Stimulated activated CD8-positive, alpha-beta memory T cell treated with anti-CD3 and anti-CD28 coated beads, Interleukin-7, amount 100 ng/mL, for 4 hours (primary cell): ENCODE measurements at places on chromosomes 4 and X.
A peak's percentile ranks its signal among the peaks of the same experiment; 100 is the strongest.

DNA sequence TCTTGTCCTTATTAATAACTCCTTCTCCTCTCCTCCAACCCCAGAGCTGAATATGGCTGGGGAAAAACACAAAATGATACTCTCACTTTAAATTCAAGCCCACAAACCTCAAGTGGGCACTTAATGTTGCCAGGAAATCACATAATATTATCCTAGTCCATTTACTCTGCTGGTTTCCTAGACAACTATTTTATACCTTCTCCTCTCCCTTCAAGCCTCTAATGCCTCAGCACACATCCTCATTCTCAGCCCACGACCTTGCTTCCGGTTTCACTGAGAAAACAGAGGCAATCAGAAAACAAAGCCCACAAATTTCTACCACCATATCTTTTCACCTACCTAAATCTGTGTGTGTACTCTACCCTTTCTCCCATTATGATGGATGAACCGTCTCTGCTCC lies 12.1 kb upstream of the CLCN5 start:
- no peak for DNase-seq

GRCh38 chr4:47715716-47716416 lies 122.0 kb downstream of the CORIN start:
- DNase-seq: no peak

DNA sequence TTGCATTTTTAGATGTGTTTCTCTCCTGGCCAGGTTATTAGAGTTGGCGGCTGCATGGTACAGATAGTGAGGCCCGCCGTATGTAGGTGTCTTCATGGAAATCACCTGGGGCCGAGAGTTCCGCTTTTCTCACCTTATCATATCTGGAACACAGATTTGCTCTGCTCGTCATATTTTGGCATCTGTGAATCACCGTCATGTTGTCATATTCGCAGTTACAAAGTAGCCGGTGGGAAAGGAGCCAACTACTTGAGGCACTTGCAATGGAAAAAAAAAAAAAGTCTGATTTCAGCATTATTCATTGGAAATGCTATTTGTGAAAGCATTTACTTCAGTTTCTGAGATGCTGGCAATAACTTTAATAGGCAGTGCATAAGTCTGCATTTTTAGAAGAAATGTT lies 1715.2 kb upstream of the TENM3 start:
- DNase-seq: no peak

GRCh38 chr4:8355306-8355705 lies 85.2 kb downstream of the ACOX3 start:
- no peak for DNase-seq

DNA sequence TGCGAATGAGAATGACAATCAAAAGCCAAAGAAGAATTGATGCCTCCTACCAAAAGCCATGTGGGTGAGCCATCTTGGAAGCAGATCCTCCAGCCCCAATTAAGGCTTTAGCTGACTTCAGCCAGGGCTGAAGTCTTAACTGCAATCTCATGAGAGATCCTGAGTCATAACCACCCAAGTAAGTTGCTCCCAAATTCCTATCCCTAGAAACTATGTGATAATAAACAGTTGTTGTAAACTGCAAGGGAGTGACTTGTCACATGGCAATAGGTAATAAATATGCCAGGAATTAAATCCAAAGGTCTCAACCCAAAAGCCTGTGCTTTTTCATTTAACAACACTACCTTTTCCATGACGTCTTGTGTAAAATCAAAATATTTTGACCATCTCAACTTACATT lies 154.2 kb upstream of the TBL1X start:
- DNase-seq: no peak

DNA sequence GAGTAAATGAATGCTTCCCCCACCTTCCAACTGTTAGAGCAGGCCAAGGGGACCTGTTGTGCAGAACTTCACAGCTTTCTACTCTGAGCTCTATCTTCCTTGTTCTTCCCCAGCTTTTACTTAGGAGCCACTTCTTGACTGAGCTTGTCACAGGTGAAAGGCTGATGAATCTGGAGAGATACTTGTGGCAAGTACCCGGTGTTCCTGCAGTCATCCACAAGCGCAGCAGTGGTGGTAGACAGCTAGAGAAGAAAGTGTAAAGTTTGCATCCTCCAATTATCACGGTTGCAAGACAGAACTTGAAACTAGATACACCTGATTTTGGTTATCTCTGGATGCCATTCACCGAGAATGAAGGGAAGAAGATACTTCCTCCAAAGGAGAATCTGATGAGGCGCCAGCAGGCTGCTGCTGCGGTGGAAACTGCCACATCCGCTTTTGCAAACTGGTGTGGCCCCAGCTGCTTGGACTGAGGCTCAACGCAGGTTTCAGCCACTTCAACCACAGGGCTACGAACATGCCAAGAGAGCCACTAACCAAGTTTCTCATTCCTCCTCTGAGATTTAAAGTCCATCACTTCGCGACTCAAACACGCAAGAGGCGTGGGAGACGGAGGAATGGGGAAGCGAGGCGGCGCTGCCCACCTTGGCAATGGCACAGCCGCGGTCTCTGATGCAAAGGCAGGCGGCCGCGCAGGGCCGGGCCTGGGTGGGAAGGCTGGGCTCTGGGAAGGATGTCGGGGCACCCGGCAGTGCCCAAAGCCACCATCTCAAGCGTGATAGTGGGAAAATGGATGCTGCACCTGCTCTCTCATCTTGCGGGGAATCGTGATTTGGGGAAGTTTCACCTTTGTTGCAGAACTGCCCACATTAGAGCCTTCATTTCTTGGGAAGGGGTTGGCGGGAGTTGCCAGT lies 1.3 kb upstream of the FHIP1A start:
- DNase-seq: peak; percentile 2

DNA sequence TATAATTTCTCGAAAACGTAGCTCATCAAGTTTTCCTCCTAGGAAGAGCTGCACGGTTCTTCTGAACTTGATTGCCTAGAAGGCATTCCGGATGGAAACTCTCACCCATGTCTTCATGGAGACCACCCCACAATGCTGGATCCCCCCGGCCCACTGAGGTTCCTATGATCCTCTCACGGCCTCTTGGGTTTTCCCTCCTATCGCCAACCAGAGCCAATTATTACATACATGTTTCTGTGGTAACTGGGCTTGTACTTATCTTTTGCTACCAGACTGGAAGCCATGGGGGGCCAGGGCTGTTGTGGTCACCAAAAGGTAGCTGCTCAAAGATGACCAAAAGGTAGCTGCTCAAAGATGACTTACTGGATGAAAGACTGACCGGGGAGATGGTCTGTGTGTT lies 131.5 kb downstream of the AFAP1 start:
- DNase-seq: no peak

DNA sequence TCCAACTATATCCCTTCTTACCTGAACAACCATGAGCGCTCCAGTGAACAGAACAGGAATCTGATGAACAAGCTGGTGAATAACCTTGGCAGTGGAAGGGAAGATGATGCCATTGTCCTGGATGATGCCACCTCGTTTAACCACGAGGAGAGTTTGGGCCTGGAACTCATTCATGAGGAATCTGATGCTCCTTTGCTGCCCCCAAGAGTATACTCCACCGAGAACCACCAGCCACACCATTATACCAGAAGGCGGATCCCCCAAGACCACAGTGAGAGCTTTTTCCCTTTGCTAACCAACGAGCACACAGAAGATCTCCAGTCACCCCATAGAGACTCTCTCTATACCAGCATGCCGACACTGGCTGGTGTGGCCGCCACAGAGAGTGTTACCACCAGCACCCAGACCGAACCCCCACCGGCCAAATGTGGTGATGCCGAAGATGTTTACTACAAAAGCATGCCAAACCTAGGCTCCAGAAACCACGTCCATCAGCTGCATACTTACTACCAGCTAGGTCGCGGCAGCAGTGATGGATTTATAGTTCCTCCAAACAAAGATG lies 870.2 kb downstream of the ADGRL3 start:
- DNase-seq: no peak

DNA sequence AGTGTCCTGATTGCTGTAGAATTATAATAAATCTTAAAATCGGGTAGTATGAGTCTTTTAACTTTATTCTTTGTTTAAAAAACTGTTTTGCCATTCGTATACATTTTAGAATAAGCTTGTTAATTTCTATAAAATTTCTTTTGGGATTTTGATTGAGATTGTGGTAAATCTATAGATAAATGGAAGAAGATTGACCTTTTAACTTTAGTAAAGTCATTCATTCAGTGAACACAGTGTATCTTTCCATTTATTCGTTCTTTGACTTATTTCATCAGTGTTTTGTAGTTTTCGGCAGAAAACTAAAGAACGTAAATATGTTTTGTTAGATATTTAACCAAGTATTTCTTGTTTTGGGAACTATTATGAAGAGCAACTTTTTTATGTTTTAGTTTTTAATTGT lies 38.9 kb downstream of the DRD5 start:
- DNase-seq: no peak

- no peak for DNase-seq
Observed at GRCh38 chr4:3873408-3874027, 107.3 kb downstream of the ADRA2C start.

GRCh38 chr4:7384003-7384928 lies 50.5 kb downstream of the PSAPL1 start:
- DNase-seq: no peak

DNA sequence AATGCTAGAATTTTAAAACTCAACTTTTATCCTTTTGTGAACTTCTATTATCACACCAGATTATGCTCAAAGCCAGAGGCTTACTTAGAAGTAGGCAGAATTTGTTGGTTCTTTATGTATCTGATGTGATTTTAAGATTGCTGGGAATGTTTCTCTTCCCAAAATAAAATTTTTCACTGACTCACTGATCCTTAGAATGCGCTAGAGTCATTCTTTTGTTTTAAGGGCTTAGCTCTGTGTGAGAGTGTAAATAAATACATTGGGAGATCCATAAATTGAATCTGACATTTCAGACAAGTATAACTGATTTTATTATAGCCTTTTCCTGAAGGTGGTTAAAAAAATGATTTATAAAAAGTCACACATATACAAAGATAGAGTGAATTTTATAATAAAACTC lies 101.3 kb downstream of the LARP1B start:
- no peak for DNase-seq

DNA sequence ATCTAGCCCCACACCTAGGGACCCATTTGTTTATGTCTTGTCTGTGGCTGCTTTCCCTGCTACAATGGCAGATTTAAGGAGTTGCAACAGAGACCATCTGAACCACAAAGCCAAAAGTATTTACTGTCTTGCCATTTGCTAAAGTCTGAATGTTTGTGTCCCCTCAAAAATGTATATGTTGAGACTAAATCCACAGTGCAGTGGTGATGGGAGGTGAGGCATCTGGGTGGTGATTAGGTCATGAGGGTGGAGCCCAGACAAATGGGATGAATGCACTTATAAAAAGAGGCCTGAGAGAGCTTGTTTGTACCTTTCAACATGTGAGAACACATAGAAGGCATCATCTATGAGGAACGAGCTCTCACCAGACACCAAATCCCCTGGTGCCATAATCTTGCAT lies 137.3 kb downstream of the TMEM144 start:
- DNase-seq: no peak

- DNase-seq: no peak
Observed at GRCh38 chrX:12460929-12461328, 322.7 kb downstream of the FRMPD4 start.

DNA sequence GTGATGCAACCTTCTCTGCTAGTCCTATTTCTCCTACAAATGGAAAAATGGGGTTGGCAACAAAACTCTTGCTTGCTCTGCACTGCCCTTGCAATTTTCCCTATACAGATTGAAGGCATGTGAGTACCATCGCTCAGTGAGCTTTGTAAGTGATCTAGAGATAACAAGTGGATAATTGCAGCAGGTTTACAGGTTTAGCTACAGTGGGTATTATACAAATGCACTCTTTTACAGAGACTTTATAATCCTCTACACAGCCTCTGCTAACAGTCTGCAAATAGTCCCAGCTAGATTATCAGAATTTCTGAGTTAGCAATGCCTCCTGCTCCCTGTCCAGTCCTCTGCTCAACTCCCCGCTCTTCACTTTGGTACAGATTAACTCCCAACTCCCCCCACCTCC lies 11.1 kb downstream of the LEF1 start:
- no peak for DNase-seq

DNA sequence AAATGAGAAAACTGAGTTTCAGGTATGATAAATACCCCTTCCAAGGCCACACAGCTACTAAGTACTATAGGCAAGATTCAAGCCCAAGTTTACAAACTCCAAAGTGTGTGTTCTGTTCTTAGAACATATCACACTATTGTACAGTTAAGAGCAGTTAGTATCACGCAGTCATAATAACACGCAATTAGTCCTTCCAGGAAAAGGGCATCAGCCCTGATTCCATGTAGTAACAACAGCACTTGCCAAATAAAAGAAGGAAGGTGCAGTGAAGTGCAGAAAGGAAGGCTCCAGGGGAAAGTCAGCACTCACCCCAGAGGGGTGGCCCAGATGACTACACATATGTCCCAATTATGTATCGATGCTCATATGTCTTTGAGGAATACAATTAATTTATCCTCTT lies 4.4 kb downstream of the TASL start:
- no peak for DNase-seq

DNA sequence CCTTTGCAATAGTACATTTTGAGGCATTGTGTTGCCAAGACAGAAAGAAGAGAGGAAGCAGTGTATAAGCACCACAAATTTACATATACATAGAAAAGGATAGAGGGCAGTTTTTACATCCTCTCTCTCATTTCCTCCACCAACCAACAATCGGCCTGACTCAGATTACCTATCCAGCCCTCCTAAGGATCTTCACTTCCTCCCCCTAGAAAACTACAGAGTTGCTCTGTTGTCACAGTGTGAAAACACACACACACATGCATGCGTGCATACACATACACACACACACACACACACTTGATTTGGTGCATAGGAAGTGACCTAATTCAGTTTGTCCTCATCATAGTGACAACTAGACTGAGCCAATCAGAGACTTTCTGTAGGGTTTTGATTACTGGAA lies 98.8 kb upstream of the SPRY1 start:
- no peak for DNase-seq

DNA sequence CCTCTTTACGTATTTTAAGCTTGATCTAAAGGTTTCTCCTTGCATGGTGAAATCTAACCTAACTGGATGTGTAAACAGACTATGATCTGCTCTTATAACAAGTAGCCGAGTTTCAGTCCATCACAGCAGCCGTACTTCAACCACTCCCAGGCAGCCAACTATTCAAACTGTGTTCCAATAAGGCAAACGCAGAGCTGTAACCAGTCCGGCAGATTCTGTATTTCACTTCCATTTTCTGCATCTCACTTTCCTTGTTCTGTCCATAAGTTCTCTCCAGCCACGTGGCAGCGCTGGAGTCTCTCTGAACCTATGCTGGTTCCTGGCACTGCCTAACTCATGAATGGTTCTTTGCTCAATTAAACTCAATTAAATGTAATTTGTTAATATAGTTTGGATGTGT lies 132.6 kb downstream of the FHDC1 start:
- DNase-seq: no peak

DNA sequence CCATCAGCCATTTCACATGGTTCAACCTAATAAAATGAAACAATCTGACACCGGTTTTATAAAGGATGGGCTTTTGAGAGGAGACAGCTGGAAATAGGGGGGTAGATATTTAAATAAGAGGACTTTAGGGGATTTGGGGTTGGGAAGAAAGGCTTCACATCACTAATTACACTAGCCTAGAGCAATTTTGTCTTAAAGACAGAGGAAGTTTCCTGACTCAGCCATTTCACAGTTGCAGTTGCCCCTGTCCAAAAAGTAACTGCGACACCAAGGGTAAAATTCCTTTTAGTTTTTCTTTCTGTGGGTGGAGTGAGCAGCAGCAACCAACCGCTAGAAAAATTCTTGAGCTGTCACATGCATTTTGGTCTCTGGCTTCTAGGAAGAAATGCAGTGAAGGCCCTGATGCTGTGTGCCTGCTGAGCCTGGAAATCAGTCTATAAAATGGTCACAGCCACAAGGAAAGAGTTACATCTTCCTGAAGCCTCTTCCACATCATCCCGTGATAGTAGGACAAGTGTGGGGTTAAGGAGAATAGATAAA lies 233.6 kb downstream of the ZNF674 start:
- DNase-seq: no peak

GRCh38 chr4:87956501-87956900 lies 19.0 kb upstream of the SPP1 start:
- DNase-seq: no peak
